ENCODE measurements at places on chromosomes 4 and X. TPM values are rescaled to one million over a fixed set of nuclear protein-coding genes. Genes with fewer than 3 reads are reported as not detected.

GSX2 gene
- total RNA-seq: not detected

CT47B1 gene
- not detected for total RNA-seq

KLKB1 gene
- 0.15 TPM for total RNA-seq

FGG gene
- total RNA-seq: 11.2 TPM

DNA sequence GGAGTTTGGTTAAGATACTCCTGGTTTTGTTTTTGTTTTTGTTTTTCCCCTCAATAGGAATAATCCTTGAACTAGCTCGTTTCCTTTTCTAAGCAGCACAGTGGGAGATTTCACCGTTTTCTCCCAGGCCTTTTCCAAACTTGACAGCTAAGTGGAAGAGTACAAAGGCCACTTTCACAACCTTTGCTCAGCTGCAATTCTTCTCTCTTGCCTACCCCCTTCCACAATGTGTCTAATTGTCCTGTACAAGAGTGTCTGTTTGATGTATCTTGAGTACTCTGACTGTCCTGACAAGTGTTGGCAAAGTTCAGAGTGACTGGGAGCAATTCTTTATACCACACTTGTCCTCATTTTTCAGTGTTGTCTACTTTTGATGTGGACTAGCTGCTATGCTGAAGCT is 674.3 kb upstream of the AMOT start:
- DNase-seq: no peak

DNA sequence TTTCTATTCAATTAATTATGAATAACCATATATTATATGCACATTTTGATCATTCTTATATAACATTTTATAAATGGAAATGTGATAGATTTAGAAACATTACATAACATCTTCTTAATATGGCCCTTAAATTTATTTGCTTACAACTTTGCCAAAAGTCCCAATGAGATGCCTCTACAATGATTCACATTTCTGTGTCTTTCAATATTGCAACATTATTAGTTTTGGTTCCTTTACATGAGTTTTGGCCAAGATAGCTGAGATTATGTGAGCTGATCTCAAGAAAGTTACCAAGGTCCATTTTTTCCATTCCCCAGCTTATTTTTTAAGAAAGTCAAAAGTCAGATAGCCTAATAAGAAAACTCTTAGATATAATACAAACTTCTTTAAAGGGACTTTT is 361.2 kb downstream of the PCDH7 start:
- DNase-seq: no peak

DNA sequence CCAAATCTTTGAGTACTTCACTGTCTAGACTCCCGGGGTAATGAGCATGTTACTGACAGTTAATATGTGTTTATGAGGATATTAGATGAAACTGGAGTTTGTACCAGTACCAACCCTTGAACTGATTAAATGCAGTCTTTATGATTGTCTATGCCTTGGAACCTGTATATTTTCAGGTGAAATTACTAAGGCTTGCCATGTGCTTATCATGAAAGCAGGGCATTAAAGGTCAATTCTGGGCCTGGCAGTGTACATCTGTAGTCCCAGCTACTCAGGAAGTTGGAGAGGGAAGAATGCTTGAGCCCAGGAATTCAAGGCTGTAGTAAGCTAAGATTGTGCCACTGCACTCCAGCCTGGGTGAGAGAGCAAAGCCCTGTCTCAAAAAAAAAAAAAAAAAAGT is 27.6 kb downstream of the PHEX start:
- no peak for DNase-seq

GRCh38 chrX:17039826-17040225 is 93.4 kb downstream of the REPS2 start:
- DNase-seq: no peak

- no peak for DNase-seq
Observed at GRCh38 chr4:139817657-139818452, 152.2 kb downstream of the MGST2 start.

DNA sequence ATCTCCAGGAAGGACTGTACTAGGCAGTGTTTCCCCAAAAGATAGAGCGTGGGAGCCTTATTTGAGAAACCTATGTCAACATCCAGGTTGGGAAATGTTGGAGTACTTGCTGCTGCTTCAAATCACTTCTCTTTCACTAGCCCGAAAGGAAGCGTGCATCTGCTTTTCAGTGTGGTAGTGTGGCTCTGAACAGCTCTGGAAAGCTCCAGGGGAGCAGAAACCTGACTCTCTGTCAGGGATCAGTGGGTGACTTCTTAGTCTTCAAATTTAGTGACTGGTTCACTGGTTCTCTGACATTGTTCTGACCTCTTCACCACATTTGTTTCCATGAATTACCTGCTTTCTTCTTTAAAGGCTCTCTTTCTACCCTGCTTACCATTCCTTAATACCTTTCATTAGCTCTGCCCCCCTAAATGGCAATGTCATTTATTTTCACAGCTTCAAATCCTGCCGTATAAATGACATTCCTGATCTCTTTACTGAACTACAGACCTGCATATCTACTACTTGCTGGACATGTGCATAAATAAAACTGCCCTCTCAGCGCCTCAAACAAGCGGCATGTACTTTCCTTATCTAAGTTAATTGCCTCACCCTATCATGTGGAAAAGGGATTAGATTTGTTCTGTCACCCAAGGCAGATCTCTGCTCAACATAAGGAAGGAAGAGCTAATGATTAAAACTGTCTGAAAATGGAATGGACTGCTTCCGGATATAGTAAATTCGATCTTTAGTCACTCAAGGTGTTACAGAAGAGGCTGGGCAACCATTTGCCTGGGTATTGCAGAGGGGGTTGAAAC is 37.0 kb downstream of the DLG3 start:
- DNase-seq: no peak

GRCh38 chr4:7335344-7336066 is 99.2 kb downstream of the PSAPL1 start:
- peak; percentile 81 for DNase-seq

DNA sequence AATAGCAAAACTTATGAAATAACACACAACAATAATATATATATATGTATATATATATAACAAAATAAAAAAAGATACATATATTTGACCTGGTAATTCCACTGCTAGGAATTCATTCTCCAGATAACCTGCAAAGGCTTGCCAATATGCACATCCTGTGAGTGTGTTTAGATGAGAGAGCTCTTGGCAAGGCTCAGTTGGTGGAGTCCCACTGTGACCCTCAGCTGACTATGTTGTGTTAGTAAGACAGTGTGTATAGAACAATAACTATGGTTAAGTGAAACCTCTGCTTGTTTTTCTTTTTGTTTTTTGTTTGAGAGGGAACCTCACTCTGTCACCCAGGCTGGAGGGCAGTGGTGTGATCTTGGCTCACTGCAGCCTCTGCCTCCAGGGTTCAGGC is 39.5 kb upstream of the RBMX start:
- DNase-seq: no peak

- no peak for DNase-seq
Observed at GRCh38 chrX:136142592-136142991, 4.7 kb upstream of the FHL1 start.

GRCh38 chr4:35966566-35966965 is 277.7 kb downstream of the ARAP2 start:
- no peak for DNase-seq

DNA sequence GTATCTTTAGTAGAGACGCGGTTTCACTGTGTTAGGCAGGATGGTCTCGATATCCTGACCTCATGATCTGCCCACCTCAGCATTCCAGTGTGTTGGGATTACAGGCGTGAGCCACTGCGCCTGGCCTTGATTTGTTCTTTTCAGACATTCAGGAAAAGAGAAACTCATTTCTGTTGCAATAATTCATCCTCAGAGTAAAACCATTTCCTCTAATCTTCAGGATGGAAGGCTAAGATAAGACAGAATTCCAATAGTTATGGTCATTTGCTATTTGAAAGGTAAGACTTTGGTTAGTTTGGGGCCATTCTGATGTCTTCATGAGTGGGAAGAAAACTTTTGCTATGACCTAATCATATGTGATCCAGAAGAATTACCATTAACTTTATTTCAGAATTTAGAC is 83.0 kb downstream of the LRP2BP start:
- DNase-seq: no peak

DNA sequence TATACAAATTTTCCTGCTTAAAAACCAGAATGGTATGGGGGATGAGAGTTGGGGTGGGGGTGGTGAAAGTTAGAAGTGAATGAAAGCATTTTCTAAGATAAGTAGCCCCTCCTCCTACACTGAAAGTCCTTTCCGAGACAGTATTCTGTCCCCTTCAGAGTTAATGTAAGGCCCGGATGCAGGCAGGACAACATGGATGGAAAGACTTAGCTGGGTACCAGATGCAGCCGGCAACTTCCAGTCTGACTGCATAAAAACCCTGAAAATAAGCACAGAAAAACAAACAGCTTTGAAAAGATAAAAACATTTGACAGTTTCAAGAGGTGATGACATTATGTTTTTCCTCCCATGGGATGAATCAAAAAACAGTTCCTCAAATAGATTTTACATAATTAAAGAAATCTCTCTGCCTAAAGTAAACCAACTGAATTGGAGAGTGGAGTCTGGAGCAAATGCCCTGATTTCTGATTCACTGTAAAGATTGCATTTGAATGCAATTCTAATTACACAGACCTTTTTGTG is 196.3 kb downstream of the GPAT3 start:
- no peak for DNase-seq

- DNase-seq: peak; percentile 85
Observed at GRCh38 chr4:152936446-152937335, 568 bp downstream of the FHDC1 start.

DNA sequence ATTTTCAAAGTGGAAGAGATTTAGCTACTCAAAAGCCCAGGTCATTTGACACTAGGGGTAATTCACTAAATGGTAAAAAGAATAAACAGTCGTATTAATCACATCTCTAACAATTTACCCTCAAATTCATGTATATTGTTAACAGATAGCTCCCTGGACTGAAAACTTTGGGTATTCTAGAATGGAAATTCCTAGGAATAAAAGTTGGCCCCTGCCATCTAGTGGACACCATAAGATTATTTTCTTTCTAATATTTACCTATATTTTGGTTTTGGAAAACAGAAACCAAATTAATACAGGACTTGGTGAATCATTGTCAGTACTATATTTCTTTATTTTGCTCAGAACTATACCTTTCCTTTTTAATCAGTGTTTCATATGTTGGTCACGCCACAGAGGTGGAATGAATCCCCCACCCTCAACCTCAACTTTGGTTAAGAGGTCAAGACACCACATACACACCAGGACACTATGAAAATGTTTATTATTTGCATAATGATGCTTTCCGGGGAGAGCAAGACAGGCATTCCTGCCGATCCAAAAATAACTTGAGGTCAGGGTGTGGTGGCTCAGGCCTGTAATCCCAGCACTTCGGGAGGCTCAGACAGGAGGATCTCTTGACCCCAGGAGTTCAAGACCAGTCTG is 96.2 kb upstream of the APOOL start:
- DNase-seq: peak; percentile 0

- DNase-seq: no peak
Observed at GRCh38 chrX:55484948-55485347, 4.7 kb downstream of the USP51 start.

- peak; percentile 3 for DNase-seq
Observed at GRCh38 chrX:73850124-73851013, 287.4 kb downstream of the CHIC1 start.

DNA sequence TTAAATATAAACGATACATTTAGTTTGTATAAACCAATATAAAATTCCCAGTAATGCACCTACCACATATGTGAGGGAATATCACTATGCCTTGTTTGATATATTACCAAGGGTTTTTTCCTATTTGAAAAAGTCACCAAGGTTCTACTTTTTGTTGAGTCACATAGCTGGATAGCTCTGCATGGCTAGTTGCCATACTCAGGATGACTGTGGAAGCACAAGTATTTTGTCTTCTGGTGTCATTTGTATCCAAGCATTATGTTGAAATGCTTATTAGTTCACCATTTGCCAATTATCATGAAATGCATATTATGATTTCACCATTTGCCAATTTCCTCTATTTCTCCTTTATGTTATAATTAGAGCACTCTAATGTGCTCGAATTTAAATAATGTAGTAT is 162.7 kb upstream of the TTC29 start:
- DNase-seq: no peak

DNA sequence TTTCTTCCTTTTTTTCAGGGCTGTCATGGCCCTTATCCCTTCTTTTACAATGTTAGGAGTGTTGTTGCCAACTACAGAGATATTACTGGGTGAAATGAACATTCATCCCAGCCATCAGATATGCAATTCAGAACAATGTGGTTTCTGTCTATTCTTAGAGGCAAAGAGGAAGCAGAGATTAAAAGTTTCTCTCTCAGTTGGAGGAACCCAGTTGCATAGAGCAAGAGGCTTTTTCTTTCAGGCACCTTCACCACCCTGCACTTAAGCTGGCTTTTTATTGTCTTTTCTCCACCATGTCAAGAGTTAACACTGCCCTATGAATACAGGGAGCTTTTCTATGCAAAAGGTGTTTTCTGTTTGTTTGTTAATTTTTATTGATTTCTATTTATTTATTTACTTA is 1559.6 kb upstream of the IGFBP7 start:
- no peak for DNase-seq
